Renal pelvis (tissue), 12 donors: ENCODE measurements at places on chromosomes 16 and 17.

DNA sequence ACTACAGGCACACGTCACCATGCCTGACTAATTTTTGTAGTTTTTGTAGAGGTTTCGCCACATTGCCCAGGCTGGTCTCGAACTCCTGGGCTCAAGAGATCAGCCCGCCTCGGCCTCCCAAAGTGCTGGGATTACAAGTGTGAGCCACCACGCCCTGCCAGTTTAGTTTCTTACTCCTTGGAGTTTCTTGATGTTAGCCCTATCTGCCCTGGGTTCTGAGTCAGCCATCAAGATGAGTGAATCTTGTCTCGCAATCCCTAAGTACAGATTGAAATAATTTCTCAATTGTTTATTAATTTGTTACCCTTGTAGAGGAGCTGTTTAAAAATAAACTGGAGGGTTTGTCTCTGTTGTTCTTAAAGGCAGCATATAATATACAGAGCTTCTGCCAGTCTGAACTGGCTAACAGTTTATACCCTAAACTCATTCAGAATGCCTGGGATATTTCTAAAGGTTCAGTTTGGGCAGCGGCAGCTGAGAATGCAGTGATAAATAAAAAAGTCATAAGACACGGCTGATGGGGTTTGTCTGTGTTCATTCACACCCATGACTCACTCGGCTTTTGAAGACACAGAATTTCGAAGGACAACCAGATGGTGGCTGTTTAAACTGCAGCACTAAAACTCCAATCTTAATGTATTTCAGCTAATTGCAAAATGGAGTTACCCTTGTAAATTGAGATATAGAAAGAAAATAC is 39.6 kb downstream of the GPRC5B start:
- peak; percentile 45 for DNase-seq

GRCh38 chr16:84686707-84687298 is 13.0 kb upstream of the USP10 start:
- no peak for DNase-seq

GRCh38 chr17:31085563-31085962 is 9.2 kb upstream of the NF1 start:
- DNase-seq: no peak

DNA sequence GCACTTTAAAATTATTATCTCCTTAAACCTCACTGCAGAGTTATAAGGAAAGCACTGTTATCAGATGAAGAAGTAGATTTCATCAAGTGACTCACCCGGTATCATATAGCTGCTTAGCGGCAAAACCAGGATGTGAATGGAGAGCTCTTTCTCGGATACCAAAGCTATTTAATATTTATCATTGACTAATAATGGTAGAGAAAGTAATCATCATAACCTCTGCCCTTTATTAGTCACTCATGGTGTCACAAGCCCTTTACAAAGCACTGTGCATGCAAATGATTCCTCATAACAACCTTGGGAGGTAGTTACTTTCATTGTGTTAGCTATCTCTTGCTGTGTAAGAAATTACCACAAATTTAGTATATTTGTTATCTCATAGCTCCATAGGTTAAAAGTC is 592.9 kb downstream of the MAF start:
- DNase-seq: no peak

DNA sequence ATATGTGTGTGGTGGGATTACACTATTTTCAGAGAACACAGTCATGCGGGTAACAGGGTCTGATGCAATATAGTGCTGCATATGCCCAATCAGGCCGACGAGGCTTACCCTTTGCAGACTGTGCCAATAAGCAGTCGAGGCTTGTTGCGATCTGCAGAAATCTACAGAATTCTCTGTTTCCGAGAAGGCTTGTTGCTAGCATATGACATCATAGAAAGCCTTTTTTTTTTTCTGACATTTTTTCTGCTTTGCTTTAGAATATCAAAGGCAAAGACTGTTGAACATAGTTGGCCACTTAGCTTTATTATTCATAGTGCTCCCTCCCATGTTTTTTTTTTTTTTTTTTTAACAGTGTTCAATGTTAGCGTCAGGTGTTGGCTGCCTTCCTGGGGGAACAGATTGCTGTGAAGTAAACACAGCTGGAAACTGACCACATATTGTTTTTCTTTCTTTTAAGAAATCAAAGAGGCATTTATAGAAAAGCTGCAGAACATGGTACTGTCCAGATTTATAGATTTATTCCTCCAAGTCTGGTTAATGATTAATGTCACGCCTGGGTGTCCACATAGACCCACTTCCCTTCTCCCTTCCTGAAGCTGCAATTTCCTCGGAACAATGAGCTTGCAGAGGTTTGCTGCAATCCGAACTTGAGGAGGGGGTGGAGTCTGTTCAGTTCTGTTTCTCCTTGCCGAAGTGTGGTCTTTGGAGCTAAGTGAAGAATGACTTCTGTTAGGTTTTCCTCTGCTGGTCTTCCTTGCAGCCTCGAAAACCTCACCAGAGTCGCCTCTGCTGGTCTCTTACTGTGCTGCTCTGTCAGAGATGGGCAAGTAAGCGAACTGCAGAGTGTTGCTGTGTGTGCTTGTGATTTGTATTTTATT is 87.3 kb downstream of the MAP2K6 start:
- peak; percentile 80 for DNase-seq

DNA sequence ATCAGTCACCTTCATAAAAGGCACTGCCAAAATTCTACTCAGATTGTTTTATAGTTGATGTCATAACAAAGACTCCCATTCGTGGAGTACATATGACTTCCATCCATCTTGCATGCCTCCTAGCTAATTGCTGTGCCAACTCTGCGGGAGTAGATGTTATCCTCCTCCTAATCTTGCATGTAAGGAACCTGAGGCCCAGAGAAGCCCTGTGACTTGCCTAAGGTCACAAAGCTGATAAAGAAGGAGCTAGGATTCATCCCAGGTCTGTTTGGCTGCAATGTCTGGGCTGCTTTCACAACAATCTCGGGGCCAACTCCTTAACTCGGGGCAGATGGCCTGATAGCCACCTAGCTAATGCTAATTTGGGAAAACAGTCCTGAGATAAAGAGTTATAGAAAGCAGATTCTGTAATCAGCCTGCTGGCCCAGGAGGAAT is 87.3 kb downstream of the YPEL2 start:
- no peak for DNase-seq

DNA sequence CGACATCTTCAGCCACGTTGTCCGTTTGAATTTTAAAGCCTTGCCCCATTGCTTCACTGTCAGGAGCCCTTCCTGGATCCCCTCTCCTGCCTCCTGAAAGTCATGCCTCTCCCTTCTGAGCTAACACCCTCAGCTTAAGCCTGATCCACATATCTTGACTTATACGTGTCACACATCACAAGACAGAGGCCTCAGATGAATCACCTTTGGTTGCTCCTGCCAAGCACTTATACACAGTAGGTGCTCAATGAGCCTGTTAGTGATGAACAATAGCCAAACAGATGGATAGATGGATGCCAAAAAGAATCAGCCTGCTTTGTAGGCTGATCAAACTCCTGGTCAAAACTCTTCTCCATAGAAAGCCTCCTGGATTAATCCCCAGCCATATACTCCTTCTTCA is 31.8 kb downstream of the PITPNM3 start:
- no peak for DNase-seq

GRCh38 chr17:31758646-31759045 is 100.4 kb downstream of the COPRS start:
- DNase-seq: no peak

DNA sequence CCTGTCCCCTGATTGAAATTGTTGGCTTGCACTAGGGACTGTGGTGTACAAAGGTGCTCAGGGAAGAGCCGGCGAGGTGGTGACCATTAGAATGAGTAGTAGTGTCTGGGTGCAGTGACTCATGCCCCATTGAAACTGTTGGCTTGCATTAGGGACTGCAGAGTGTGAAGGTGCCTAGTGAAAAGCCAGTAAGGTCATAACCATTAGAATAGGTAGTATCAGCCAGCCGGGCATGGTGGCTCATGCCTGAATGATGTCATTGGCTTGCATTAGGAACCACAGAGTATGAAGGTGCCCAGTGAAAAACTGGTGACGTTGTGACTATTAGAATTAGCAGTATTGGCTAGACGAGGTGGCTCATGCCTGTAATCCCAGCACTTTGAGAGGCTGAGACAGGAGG is 78.9 kb downstream of the ABCC6 start:
- DNase-seq: no peak

GRCh38 chr16:14418795-14419225 is 211.2 kb downstream of the PARN start:
- DNase-seq: no peak

GRCh38 chr17:31318851-31319661 is 2.4 kb downstream of the EVI2A start:
- DNase-seq: no peak

DNA sequence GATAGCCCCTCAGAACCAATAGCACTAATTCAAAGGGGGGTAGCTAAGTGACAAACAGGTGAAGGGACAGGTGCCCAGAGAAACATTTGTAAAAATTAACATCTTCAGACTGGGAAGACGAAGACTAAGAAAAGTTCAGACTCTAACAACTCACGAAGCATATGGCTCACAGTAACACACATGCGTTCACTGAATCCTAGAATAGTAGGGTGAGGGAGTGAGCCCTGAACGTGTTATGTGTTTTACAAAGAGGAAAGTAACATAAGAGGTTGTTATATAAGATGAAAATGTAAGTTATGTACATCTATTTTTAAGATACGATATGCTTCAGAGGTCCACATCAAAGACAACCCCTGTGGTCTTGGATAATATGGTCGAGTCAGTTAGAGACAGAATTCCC is 15.2 kb downstream of the GSG1L2 start:
- DNase-seq: no peak

DNA sequence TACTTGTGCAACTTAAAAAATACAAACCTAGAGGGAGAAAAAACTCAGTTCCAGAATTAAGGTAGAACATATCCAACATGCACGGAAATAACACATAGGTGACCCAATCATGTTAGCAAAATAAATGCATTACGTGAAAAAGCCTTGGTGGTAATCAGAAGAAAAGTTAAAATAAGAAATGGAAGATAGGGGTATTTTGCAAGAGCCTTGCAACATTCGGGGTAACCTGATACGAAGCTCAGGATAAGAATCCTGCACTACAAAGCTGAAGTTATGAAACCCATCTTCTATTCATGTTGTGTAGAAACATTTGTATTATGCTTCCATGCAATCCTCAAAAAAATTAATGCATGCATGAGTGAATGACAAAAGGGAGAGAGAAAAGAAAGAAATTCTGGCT is 33.1 kb downstream of the CHCT1 start:
- no peak for DNase-seq

DNA sequence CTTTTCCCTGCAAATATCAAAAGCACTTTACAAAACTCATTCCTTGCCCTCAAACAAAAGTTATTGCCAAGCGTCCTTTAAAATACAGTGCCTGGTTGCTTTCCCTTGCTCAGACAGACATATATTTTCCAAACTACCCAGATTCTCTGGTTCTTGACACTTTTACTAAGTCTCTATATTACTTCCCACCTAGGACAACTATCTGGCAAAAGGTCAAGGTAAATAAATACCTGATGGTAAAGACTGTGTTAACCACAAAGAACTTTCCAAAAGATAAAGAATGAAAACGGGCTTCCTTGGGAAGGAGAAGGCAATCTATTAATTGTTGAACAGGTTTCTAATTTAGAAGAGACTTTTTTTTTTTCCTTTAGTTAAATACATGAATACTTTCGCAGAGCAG is 1.9 kb downstream of the HS3ST3A1 start:
- no peak for DNase-seq

GRCh38 chr17:21460358-21460757 is 84.2 kb downstream of the KCNJ12 start:
- DNase-seq: no peak

DNA sequence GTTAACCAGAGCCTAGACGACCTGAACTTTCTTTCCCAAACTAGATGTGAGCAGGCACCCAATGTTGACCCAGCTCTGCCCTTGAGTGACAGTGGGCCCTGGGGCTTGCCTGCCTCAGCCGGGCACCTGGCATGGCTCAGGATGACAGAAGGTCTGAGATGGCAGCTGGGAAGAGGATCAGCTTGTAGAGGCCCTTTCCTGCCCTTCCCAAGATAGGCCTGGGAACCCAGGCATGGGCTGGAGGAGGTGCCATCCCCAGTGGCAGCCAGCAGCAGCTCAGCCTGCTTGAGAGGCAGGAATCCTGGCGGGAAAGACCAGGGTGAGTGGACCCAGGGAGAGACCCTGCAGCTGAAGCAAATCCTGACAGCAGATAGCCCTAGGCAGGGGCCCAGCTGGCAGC is 59.1 kb downstream of the PIPOX start:
- DNase-seq: no peak

DNA sequence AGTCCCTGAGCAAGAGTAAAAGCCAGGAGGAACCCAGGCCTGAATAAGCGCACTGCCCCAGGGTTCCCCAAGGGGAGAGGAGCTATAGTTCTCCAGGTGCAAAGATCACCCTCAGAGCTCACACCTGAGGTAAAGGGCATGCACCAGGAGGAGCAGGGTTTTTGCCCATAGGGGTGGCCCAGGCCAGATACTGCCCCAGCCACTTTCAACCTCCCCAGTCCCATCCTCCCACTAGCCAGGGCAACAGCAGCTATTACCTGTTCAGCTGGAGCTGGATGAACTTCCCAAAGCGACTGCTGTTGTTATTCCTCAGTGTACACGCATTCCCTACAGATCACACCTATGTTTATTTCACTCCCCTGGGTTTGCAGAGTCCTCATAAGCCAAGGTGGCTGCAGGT is 19.8 kb downstream of the MYO19 start:
- no peak for DNase-seq
